ENCODE measurements at places on chromosomes 12 and 14.

- no peak for DNase-seq
Observed at GRCh38 chr12:103882861-103883596, 42.0 kb upstream of the NT5DC3 start.

DNA sequence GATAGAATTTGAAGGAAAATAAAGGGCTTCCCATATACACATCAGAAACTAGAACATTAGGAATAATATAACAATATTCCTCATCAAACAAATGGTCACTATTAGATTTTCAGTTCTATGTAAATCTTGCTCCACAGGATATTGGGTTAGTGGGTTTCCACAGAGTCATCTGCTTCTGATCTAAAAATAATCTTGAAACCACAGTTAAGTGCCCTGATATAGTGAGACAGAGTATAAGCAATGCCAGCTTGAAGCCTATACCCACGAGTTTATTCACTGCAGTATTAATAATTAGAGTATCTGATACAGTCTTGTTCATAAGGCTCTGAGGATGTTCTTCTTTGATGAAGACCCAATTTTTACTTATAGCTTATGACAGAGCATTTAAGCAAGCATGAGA is 74.5 kb upstream of the ATF7IP start:
- no peak for DNase-seq

DNA sequence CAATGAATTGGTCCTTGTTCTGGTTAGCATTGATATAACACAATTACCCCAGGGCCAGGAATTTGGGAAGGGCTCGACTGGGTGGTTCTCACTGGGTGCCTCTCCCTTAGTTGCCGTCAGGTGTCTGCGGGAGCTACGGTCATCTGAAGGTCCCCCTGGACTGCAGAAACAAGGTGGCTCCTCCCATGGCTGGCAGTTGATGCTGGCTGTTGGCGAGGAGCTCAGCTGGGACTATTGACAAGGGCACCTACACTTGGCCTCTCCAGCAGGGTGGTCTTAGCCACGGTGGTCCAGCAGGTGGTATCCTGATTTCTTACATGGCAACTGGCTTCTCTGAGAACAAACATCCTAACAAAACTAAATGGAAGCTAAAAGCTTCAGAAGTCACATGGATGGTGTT is 41.0 kb upstream of the RGS6 start:
- no peak for DNase-seq

- DNase-seq: no peak
Observed at GRCh38 chr12:124795081-124795948, 68.3 kb downstream of the SCARB1 start.

GRCh38 chr14:39005044-39005880 is 97.8 kb downstream of the SEC23A start:
- DNase-seq: no peak

- DNase-seq: no peak
Observed at GRCh38 chr14:52307905-52308304, 6.2 kb upstream of the PTGER2 start.

- DNase-seq: no peak
Observed at GRCh38 chr14:90426663-90427062, 29.8 kb downstream of the CALM1 start.

DNA sequence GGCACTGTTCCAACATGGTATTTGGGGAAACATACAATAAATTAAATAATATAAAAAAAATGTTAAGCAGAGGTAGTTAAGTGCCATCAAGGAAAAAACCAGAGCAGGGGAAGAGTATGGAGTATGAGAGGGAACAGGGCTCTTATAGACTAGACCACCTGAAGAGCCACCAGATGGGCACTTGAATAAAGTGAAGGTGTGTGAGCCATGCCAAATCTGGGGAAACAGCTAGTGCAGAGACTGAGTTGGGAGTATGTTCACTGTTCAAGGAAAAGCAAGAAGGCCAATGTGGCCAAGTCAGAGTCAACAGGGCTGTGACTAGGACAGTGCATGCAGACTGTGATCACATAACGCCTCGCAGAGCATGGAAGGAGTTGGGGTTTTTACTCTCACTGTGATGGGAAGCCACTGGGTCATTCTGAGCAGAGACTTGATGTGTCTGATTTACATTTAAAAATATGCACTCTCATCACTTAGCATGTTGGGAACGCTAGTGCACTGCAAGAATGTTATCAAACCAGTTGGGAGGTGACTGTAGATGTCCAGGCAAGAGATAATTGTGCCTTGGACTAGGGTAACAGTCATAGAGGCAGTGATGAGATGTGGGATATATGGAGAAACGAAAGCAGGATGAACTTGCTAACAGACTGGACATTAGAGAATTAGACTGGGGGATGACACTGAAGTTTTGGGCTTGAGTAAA is 25.6 kb downstream of the NDUFA12 start:
- no peak for DNase-seq

DNA sequence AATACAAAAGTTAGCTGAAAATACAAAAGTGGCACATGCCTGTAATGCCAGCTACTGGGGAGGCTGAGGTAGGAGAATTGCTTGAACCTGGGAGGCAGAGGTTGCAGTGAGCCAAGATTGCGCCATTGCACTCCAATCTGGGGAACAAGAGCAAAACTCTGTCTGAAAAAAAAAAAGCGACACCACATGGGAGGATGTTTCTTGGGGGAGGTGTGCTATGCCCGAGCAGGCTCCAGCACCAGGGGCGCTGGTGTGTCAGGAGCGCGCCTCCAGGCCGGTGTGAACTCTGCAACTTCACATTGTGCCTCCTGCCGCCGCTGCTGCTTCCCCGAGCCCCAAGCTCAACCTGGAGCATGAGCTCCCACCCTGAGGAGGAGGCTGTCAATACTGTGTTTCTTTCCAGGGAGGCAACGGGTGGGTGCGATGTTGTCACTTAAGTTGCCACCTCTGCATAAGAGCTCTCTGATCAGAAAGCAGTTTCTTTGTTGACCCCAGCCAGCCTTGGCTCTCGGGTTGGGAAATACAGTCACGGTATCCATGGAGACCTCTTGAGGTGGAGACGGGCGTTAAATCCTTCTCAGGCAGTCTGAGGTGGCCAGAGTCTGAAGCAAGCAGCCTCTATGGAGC is 18.9 kb downstream of the DEGS2 start:
- no peak for DNase-seq

DNA sequence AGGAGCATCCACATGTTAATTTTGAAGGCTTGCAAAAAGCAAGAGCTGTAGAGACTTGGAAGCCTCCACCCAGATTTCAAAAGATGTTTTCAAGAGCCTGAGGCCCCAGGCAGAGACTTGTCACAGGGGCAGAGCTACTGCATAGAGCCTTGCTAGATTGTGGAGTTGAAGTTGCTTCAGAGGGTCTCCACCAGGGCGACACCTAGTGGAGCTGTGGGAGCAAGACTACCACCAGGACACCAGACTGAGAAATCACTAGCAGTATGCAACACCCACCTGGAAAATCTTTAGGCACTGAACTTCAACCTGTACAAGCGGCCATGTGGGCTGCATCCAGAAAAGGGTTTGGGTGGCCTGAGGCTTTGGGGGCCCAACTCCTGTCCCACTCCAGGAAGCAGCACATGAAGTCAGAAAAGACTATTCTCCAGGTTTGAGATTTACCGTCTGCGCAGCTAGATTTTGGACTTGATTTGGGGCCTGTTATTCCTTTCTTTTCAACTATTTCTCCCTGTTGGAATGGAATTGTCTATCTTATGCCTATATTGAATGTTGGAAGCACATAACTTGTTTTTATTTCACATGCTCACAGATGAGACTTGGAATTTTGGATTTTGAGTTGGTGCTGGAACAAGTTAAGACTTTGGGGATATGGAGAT is 508.6 kb downstream of the FLRT2 start:
- peak; percentile 68 for DNase-seq

GRCh38 chr14:35068238-35069012 is 22.4 kb downstream of the FAM177A1 start:
- no peak for DNase-seq

- DNase-seq: no peak
Observed at GRCh38 chr12:28698553-28698952, 450.5 kb upstream of the FAR2 start.

DNA sequence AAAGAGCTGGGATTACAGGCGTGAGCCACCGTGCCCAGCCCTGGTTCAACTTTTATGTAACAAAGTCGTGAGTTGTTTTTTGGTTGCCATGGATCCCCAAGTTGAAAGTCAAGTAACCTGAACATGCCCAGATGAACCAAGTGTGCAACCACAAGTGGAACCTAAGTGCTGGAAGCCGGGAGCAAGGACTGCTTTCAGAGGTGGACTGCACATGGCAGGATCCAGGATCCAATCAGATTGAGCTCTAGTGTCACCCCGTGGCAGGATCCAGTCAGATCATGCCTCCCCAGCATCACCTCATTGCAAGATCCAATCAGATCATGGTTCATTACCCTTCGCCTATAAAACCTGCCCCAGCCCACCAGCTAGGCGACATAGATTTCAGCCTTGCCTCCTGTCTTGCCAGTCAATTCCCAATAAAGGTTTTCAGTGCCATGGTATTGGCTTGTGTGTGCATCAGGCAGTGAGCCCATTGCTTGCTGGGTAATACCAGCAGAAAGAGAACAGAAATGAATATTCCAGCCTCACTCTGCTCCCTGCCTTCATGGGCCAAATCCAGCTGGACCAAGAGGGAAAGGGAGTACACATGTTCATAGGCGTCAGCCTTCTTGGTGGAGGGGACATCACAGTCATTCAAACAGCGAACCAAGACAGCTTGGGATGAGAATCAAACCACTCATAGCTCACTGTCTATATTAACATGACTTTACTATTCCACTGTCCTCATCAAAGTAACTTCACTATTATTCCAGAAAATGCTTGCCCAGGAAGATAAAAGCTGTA is 43.6 kb upstream of the VASH1 start:
- peak; percentile 17 for DNase-seq

- DNase-seq: peak; percentile 89
Observed at GRCh38 chr14:74501135-74501614, 7.6 kb downstream of the ISCA2 start.

DNA sequence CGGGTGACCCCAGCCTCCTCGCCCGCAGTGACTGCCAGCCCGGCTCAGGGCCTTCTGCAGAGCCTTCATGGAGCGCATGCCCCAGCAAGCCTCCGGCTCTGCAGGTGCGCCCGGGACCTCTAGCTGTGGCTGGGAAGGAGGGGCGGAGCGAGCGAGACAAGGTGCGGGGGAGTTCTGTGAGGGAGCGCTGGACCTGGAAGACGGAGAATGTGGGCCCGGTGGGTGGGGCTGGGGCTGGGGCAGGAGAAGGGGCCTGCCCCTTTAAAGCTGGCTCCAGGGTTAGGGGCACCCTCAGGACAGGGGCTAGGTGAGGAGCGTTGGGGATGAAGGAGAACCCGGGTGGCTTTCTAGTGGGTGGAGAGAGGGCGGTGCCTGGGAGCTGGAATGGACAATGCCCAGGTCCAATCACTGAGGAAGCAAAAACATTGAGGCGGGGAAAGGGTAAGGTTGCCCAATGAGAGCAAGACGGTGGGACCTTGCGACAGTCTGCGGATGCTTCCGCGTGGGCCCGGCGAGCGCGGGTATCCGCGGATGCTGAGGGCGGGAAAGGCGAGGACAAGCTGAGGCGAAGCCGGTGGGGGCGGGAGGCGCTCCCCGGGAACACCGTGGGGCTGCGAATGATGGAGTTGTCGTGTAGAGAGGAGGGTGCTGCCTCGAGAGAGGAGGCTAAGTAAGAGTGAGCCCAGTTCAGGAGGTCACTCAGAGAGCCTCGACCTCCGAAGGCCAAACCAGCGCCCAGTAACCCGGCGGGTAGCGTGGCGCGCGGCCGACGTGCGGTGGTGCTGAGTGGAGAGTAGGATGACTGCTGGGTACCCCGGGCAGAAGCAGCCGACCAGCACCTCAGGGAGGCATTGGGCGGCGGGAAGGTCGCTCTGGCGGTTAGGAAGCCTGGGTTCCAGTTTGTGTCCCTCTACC is at the start of gene GLS2:
TSS of gene GLS2 (minus strand) at position 121 of the 915 bp plus-strand sequence. CDS start at position 78, 43 bp downstream.
- DNase-seq: peak; percentile 97

DNA sequence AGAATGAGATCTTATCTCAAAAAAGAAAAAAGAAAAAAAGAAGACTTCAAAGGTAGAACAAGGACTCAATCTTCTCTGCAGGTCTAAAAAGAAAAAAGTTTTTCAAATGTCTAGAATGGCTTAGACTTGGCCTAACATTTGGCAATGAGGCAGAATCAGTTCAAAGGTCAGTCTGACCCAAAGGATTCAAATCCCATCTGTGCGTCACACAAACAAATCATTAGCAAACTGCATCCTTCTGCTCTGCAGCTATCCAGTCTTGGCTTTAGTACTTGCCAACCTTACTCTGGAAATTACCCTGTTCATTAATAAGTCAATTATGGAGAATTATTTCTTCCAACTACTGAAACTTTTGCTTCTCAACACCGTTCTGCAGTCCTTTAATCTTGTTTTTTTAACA is 3.1 kb downstream of the YAF2 start:
- DNase-seq: no peak

DNA sequence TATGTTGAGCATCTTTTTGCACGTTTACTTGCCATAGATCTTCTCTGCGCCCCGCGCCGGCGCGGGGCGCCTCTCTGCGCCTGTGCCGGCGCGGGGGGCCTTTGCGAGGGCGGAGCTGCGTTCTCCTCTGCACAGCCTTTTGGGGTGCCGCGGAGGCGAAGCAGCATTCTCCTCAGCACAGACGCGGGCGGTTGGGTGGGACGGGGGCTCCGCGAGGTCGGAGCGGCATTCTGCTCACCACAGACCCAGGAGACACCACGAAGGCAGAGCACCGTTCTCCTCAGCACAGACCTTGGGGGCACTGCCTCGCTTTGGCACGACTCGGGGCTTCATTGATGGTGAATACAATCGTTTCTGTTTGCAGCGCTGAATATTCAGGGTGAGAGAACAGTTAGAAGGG is 28.5 kb upstream of the ANHX start:
- no peak for DNase-seq

DNA sequence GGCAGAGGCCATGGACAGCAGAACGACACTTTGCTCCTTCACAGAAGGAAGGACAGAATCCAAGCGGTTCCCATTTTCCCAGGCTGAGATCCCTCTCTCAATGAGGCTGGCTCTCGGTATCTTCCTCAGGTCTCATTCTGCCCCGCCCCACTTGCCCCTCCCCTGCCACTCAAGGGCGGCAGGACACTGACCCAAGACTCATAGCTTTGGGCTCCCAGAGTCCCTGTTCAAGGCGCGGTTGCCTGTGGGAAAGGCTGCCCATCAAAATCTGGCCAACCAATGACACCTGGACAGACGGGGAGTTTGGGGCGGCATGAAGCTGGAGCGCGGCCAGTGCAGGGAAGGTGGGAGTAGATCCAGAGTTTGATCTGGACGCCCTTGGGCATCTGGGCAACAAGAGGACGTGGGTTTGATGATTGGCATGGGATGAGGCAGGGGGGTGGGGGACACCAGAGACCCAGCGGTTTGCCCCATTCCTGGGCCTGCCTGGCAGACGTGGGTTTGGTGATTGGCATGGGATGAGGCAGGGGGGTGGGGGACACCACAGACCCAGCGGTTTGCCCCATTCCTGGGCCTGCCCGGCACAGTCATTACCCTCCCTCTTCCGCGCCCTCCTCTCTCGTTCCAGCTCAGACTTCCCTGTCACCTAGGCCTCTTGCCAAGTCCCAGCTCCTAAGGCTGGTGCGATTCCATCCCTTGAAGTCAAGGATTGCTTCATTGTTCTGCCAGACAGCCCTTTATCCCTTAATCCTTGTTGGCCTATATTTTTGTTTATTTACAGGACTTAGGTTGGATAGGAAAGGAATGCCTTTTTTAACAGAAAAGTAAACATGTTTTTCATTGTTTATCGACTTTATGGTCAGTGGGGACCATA is 92.1 kb downstream of the NINJ2 start:
- peak; percentile 67 for DNase-seq

Data from DMS53 (cell line).